ENCODE measurements at places on chromosomes 12 and 14.

- DNase-seq = no peak
Measured at GRCh38 chr12:122997343-122998250, 17.1 kb downstream of the ARL6IP4 start.

- DNase-seq = peak; percentile 16
Measured at GRCh38 chr14:77120771-77121743, 20.5 kb downstream of the ZDHHC22 start.

DNA sequence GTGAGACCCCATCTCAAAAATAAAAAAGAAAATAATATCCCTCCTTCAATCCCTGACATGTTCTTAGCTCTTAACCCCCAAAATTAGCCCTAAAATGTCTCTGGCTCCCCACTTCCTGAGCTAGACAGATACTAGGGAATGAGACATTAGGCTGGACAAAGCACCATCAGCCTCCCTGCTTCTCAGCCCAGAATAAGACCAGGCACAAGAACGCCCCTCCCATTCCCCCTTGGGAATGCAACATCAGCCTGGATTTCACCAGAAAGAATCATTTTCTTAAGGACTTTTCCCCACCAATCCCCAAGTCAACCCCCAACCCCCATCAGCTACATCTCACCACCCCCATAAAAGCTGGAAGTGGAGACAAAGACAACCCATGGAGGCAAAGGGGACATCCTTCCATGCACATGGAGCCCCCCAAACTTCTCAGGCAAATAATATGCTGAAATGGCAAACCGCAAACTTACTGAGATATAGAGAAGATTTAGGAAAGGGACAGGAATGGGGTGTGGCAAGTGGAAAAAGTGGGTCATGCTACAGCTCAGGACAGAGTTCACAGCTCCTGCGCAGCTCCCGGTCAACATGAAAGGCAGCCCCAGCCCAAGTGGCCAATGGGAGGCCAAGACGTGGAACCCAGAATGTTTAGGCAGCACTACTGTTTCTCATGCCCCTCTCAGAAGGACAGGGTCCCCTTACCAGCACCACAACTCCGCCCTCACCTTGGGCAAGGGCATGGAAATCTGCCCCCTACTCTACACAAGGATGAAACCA is 2.7 kb downstream of the CHD4 start:
- DNase-seq = peak; percentile 31

GRCh38 chr12:63440048-63440447 is 228.2 kb downstream of the DPY19L2 start:
- DNase-seq = no peak

DNA sequence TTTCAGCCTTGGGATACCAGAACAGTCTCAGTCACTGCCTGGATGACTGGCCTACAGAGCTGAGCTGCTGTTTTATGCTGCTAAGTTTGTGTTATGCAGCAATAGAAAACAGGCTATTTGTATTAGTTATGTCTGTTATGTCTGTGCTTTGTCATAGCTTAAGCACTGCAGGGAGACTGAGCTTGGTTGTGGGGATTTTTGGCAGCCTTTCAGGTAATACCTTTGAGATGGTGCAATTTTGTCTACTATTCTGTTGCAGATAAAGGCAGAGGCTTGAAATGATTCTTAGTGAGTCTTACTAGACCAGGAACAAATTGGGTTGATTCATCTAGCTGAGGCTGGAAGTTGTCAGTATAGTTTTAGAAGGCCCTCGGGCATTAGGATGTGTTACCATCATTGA is 201.3 kb upstream of the RBM19 start:
- DNase-seq = no peak

DNA sequence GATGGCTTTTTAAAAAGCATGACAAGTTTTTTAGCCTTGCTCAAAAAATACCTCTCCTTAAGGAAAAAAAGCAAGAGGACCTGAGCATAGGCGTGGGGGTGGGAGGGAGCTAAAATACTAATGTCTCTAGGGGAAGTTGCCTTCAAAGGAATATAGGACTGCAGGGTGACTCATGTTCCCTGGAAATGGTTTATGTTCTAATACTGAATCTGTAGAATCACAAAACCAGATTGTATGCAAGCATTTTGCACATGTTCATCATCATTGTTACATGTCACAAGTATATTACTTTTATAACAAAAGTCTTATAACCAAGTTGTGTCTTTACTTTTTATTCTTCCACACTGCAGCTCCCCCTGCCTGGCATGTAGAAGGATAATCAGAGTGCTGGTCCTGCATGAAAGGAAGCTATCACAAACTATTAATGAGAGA is 36.6 kb downstream of the GPR135 start:
- peak; percentile 9 for DNase-seq

DNA sequence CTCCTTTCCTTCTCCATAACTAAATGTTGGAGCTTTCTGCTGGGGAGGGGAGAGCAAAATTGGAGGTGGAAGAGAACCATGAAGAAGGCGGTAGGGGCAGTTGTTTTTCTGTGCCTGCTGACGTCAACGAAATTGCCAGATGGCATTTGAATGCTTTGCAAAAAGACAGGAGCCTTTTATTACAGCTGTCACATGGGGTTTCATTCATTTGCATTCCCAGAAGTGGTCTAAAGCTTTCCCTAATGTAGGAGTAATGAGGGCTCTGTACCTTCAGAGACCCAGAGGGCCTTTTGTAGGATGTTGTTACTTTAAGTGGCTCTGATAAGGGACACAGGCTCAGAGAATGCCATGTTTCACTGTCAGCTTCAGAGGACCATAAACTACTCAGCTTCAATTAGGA is 107.1 kb upstream of the SLCO1C1 start:
- no peak for DNase-seq
